NCI-H1436 (cell line): ENCODE measurements at places on chromosomes 7 and 10.
A peak's percentile ranks its signal among the peaks of the same experiment; 100 is the strongest.

DNA sequence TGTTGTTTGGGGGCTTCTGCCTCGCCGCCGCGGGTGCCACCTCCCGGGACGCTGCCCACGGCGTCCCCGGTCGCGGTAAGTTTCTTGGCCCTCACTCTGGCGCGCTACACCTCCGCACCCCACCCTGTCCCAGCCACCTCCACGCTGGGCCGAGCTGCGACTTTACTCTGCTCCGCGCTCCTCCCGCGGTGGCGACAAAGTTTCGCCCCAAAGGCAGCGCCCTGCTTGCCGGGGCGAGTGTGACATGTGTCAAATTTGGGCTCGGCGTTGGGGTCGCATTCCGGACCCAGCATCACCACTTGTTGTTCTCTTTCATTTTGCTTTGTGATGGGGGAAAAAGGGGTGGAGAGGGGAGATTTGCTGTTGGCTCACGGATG lies 167.7 kb upstream of the PPP1R3A start:
- no peak for DNase-seq

- DNase-seq: peak; percentile 38
These were observed 400.3 kb upstream of the ADARB2 start for GRCh38 chr10:2137549-2138174.

GRCh38 chr10:44306762-44307161 lies 78.1 kb downstream of the CXCL12 start:
- no peak for DNase-seq

DNA sequence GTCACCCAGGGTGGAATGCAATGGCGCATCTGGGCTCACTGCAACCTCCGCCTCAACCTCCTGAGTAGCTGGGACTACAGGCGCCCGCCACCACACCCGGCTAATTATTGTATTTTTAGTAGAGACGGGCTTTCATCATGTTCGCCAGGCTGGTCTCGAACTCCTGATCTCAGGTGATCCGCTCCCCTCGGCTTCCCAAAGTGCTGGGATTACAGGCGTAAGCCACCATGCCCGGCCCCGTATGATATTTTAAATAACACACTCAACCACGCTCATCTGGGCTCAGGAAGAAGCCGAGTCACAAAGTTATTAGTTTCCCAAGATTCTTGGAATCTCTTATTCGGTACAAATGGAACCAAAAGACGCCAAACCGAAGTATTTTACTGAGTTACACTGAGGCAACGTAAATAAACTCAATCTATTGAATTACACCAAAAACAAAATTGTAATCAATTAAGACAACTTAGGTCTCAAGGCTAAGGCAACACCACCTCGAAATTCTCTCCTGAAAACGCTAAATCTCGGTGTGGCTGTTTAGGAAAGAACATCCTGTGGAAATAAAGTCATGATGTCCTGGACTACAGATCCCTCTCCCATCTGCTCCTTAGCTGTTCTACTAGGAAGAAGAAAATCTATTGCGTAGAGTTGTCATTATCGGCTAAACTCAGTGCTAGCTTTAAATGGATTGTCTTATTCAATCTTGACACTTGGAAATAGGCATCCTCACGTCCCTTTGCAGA lies 910 bp downstream of the ARHGAP19 start:
- no peak for DNase-seq

GRCh38 chr10:88702848-88703597 lies 3.0 kb upstream of the LIPK start:
- no peak for DNase-seq

- no peak for DNase-seq
These were observed 129.3 kb upstream of the ACBD5 start for GRCh38 chr10:27369880-27370279.
